ENCODE measurements at places on chromosomes 7 and 10. TPM values are rescaled to one million over a fixed set of nuclear protein-coding genes. Genes with fewer than 3 reads are reported as not detected.

Gene MACROH2A2
- 10.2 TPM for total RNA-seq

Gene AGBL3
- total RNA-seq: 2.0 TPM

Gene SHOC2
- total RNA-seq: 73.8 TPM

Gene AGMO
- 1.4 TPM for total RNA-seq

Gene PTN
- 20.8 TPM for total RNA-seq

Gene MUC12
- total RNA-seq: not detected

Gene GRM3
- 0.20 TPM for total RNA-seq

Gene UBN2
- total RNA-seq: 13.7 TPM

Gene RGR
- 1.7 TPM for total RNA-seq

Gene SAMD9
- total RNA-seq: 7.5 TPM

Gene HGF
- 4.7 TPM for total RNA-seq

Gene CAMK1D
- 14.0 TPM for total RNA-seq

Gene TAS2R4
- 3.1 TPM for total RNA-seq

Gene OR6B1
- total RNA-seq: not detected

Gene DPYSL4
- total RNA-seq: 0.99 TPM

Gene ITPRID1
- 1.8 TPM for total RNA-seq

Gene PIK3AP1
- total RNA-seq: 6.2 TPM

Gene FOXI2
- 0.20 TPM for total RNA-seq

Gene SPDYE2B
- total RNA-seq: not detected

Gene TMEM243
- total RNA-seq: 28.1 TPM

Gene THSD7A
- total RNA-seq: 6.9 TPM

Gene GIMAP5
- 11.5 TPM for total RNA-seq

Gene TLX1
- total RNA-seq: not detected

Measured in skin of body (tissue), 3 donors.